ENCODE measurements at places on chromosomes 3 and 15. TPM values are rescaled to one million over a fixed set of nuclear protein-coding genes. Genes with fewer than 3 reads are reported as not detected.

CDHR4 gene
- not detected for polyA plus RNA-seq

PIF1 gene
- polyA plus RNA-seq: 0.58 TPM

ARHGEF3 gene
- 4.1 TPM for polyA plus RNA-seq

CTXND1 gene
- polyA plus RNA-seq: not detected

ALPK3 gene
- polyA plus RNA-seq: not detected

ILDR1 gene
- not detected for polyA plus RNA-seq

GOLGA8N gene
- polyA plus RNA-seq: 0.61 TPM

NRROS gene
- polyA plus RNA-seq: not detected

PLSCR2 gene
- not detected for polyA plus RNA-seq

LTF gene
- not detected for polyA plus RNA-seq

SKOR1 gene
- polyA plus RNA-seq: 0.81 TPM

C2CD4A gene
- polyA plus RNA-seq: not detected

CAMK2N2 gene
- 2.8 TPM for polyA plus RNA-seq

HYAL1 gene
- 2.2 TPM for polyA plus RNA-seq

ZNF501 gene
- 5.6 TPM for polyA plus RNA-seq

GABRA5 gene
- 25.3 TPM for polyA plus RNA-seq

SELENOK gene
- polyA plus RNA-seq: 113 TPM

CD200R1 gene
- polyA plus RNA-seq: 0.72 TPM

KCNAB1 gene
- 17.0 TPM for polyA plus RNA-seq

SLC15A2 gene
- 1.6 TPM for polyA plus RNA-seq

MFGE8 gene
- 4.1 TPM for polyA plus RNA-seq

STRIT1 gene
- polyA plus RNA-seq: 1.1 TPM

CHRD gene
- 2.9 TPM for polyA plus RNA-seq

SERINC4 gene
- polyA plus RNA-seq: 0.38 TPM

C3orf18 gene
- polyA plus RNA-seq: 24.5 TPM

PCOLCE2 gene
- 29.2 TPM for polyA plus RNA-seq

ZNF660 gene
- 8.1 TPM for polyA plus RNA-seq

DUOX1 gene
- polyA plus RNA-seq: not detected

CSPG4 gene
- not detected for polyA plus RNA-seq

GOLGA8G gene
- not detected for polyA plus RNA-seq

SEC22C gene
- 93.6 TPM for polyA plus RNA-seq

RPP25 gene
- 4.5 TPM for polyA plus RNA-seq

NBEAL2 gene
- 3.0 TPM for polyA plus RNA-seq

GOLGA8H gene
- polyA plus RNA-seq: 0.14 TPM

FMN1 gene
- 0.26 TPM for polyA plus RNA-seq

Measured in neural cell (in vitro differentiated cells).